ENCODE measurements at places on chromosomes 6 and 20.
A peak's percentile ranks its signal among the peaks of the same experiment; 100 is the strongest.

GRCh38 chr20:49029203-49029602 is 16.9 kb upstream of the CSE1L start:
- DNase-seq: peak; percentile 88

GRCh38 chr20:58810116-58810878 is 40.4 kb downstream of the GNAS-AS1 start:
- DNase-seq: peak; percentile 35

- DNase-seq: no peak
Observed at GRCh38 chr20:48875233-48875913, 46.1 kb upstream of the ARFGEF2 start.

DNA sequence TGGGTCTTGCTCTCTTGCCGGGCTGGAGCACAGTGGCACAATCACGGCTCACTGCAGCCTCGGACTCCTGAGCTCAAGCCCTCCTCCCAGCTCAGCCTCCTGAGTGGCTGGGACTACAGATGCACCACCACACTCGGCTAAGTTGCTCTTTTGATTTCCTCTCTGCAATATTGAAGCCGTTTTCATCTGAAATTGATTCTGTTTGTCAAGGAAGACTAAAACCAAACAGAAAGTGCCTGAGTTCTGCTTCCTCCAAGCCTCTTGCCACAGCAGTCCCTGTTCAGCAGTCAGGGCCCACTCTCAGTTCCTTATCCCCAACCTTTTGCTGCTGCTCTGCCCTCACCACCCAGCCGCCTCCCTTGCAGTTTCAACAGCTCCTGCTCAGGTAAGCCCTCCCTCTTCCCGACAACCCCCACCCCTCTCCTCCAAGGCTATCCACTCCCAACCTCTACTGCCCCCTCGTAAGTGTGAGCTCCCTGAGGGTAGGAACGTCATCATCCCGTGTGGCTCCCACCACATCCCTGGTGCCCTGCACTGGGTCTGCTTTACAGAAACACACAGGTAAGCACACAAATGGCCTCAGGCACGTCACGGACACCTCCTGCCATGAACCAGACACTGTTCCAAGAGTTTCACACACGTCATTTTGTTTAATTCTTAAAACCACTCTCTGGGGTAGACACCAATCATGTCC is 70.7 kb upstream of the TAB2 start:
- no peak for DNase-seq

- peak; percentile 86 for DNase-seq
Observed at GRCh38 chr6:34360556-34360955, 31.9 kb downstream of the NUDT3 start.

- DNase-seq: peak; percentile 61
Observed at GRCh38 chr6:53065266-53066076, at the start of gene FBXO9. FBXO9 (plus strand) TSS chr6:53065404; CDS start chr6:53065790, 386 bp downstream.

- no peak for DNase-seq
Observed at GRCh38 chr6:70685494-70686180, 18.0 kb downstream of the SMAP1 start.

DNA sequence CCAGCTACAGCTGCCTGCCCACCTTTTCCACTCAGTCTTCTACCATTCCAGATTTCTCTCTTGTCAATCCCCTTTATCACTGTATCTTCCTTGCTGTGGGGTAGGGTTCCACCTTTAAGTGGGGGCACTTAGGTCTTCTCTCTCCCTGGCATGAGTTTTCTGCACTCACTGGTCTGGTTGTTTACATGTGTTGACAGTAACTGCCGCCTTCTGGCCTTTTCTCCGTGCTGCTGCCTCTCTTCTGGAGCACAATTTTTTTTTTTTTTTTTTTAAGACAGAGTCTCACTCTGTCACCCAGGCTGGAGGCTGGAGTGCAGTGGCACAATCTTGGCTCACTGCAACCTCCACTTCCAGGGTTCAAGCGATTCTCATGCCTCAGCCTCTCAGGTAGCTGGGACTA is 12.0 kb downstream of the RNF114 start:
- DNase-seq: no peak
